Neural crest cell (in vitro differentiated cells): ENCODE measurements at places on chromosomes 3 and 15. TPM values are rescaled to one million over a fixed set of nuclear protein-coding genes. Genes with fewer than 3 reads are reported as not detected.

DNA sequence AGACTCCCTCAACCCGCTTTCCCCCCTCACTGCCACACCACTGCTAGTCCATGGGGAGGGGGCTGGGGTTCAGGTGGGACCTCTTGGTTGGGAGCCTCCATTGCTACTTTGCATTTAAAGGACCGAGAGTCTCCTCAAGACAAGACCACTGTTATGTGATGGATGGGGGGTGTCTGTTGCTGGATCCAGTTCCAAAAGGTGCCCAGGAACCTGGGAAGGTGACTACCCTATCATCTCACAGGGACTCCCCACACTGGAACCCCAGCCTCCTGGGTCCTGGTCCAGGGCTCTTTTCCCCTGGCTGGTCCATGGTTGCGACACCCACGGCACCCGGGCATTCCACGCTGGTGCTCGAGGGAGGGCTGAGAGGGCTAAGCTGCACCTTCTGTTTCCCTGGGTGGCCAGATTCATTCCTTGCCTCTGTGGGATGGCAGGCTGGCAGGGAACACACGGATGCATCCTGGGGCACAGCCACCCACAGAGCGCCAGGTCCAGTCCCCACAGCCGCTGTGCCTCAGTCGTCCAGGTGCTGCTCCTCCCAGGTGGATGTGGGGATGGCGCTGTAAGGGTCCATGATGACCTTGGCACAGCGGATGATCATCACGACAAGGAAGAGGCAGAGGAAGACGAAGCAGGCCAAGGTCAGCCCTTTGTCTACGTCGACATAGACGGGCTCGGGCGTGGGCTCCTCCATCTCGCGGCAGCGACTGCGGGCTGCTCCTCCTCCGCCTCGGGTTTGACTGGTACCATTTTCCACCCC, 48.6 kb downstream of the FAH start:
- H3K27me3 ChIP-seq: no peaks in the 10 kb centered on the region
- H3K4me3 ChIP-seq: no peak overlapping the region
- H3K27ac ChIP-seq: no peak overlapping the region
- no peak for DNase-seq

DNA sequence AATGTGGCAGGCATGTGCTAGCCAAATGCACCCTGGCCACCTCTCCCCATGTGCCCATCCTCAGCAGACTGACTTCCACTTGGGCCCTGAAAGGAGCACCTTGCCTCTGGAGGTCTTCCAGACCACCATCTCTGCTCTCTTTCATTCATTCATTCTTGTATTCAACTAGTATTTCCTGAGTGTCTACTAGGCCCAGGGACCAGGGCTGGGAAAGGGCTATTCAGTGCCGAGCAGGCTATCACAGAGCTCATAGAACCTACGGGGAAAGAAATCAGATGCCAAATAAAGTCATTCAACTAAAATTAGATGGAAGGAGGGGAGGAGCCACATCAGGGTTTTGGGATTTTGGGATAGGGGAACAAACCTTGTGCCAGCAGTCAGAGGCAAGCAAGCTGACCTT, 18.9 kb downstream of the PRR23A start:
- H3K4me1 ChIP-seq: peaks cover 4% of the 10 kb centered on the region
- H3K4me3 ChIP-seq: no peak overlapping the region
- DNase-seq: no peak
- H3K27ac ChIP-seq: no peak overlapping the region
- no peaks in the 10 kb centered on the region for H3K36me3 ChIP-seq

- H3K4me1 ChIP-seq: peaks cover 62% of the 10 kb centered on the region
- no peaks in the 10 kb centered on the region for H3K27me3 ChIP-seq
- no peaks in the 10 kb centered on the region for H3K36me3 ChIP-seq
- H3K27ac ChIP-seq: peak overlapping the region; percentile 86
- no peak overlapping the region for H3K4me3 ChIP-seq
Observed at GRCh38 chr15:77557564-77557963, 75.1 kb downstream of the LINGO1 start.

BFSP2 gene
- not detected in 2 replicates for total RNA-seq

GRCh38 chr3:115040673-115041286, 106.3 kb downstream of the ZBTB20 start:
- H3K4me1 ChIP-seq: peaks cover 9% of the 10 kb centered on the region
- no peaks in the 10 kb centered on the region for H3K27me3 ChIP-seq
- H3K36me3 ChIP-seq: peaks cover 3% of the 10 kb centered on the region
- no peak overlapping the region for H3K27ac ChIP-seq

DPPA2 gene
- 0.86 and 1.1 TPM in 2 replicates for total RNA-seq

GRCh38 chr15:84752700-84753099, 4.3 kb downstream of the ZNF592 start:
- H3K27me3 ChIP-seq: no peaks in the 10 kb centered on the region
- H3K4me3 ChIP-seq: peak overlapping the region; percentile 13
- no peak overlapping the region for H3K27ac ChIP-seq
- H3K36me3 ChIP-seq: peaks cover 2% of the 10 kb centered on the region
- no peak for DNase-seq

KIF9 gene
- total RNA-seq: 6.9 and 7.1 TPM in 2 replicates

- H3K27ac ChIP-seq: no peak overlapping the region
- H3K4me3 ChIP-seq: no peak overlapping the region
- DNase-seq: no peak
- no peaks in the 10 kb centered on the region for H3K36me3 ChIP-seq
Observed at GRCh38 chr3:5051772-5052171, 70.3 kb upstream of the ARL8B start.

DNA sequence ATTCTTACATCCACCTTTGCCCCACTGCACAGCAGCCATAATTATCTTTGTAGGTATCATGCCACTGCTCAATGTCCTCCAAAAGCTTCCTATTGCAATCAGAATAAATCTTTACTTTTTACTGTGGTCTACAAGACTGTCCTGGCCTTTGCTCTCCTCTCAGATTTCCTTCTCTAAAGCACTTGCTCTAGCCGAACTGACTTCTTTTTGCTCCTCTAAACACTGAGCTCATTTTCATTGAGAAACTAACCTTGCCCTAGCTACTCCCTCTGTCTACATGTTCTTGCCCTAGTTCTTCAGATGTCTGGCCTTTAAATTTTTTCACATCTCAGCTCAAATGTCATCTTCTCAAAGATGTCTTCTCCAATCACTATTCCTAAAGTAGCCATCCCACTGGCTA, 342.8 kb downstream of the TBC1D5 start:
- H3K36me3 ChIP-seq: no peaks in the 10 kb centered on the region
- DNase-seq: no peak
- H3K27me3 ChIP-seq: no peaks in the 10 kb centered on the region
- H3K4me3 ChIP-seq: no peak overlapping the region
- H3K4me1 ChIP-seq: no peaks in the 10 kb centered on the region
